ENCODE measurements at places on chromosomes 12 and 14.

GRCh38 chr14:81594012-81594411 lies 60.4 kb upstream of the SEL1L start:
- no peak for DNase-seq

- DNase-seq, result no peak
These were observed 186.3 kb downstream of the DACT1 start for GRCh38 chr14:58824106-58824505.

DNA sequence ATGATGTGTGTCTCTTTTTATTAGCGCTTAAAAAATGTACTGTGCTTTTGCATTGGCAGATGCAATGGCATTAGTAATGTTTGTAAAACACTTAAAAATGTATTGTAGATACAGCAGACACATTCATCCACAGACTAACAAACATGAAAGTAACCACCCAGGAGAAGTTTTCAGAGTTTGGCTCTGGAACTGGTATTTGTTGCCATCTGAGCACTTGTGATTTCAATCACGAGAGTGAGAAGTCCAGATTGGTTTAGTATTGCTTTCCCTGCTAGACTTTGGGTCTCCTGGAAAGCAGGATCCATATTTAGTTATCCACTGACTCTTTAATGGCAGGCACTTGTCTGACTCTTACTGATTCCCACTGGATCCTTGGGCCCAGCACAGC lies 13.2 kb downstream of the RASSF8 start:
- DNase-seq, result no peak

- DNase-seq, result no peak
These were observed 2.0 kb upstream of the STON2 start for GRCh38 chr14:81402123-81402495.

GRCh38 chr14:50928002-50928635 lies 16.2 kb downstream of the PYGL start:
- DNase-seq, result no peak

- DNase-seq, result no peak
These were observed 49.8 kb downstream of the LLPH start for GRCh38 chr12:66080791-66081190.

DNA sequence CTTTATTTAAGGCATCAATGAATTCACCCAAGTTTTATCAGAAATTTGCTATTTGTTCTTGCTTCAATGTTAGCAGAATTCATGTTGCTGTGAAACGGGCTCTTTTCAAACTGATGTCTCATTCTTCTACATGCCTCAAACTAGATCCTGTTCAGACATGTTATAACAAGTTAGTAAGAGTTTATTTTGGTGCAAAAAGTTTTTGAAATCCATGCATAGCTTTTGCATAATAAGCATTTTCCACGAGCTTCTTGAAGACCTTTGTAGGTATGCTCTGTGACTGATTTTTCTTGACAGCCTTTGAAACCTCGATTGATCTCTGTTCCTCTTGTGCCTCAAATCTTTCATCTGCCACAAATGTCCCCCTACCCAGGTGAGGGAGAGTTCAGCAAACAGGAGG lies 275.2 kb downstream of the FOXN3 start:
- DNase-seq, result no peak

- no peak for DNase-seq
These were observed 122.4 kb downstream of the TSPAN9 start for GRCh38 chr12:3199551-3200031.

- DNase-seq, result no peak
These were observed 239.3 kb downstream of the MED13L start for GRCh38 chr12:116037941-116038837.

DNA sequence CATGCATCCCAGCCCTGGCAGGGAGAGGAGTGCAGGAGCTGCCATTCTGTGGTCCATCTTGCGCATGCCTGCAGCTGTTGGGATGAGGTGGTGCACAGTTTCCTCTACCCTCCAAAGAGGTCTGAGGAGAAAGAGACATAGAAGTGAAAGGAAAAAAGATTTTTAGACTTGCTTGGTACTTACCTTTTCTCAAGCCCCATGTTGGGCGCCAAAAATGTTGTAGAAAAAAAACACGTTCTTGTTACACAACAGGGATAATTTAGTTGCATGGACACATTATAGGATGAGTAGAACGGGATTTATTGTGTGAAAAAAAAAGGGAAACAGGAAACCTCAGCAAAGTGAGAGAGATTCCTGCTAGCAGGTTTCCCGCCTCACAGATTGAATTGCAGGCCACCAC lies 244.4 kb upstream of the GARIN2 start:
- DNase-seq, result no peak

GRCh38 chr12:109880938-109881337 lies 597 bp upstream of the GLTP start:
- DNase-seq, result no peak

- DNase-seq, result no peak
These were observed 227.7 kb upstream of the TMEM260 start for GRCh38 chr14:56351861-56352260.

DNA sequence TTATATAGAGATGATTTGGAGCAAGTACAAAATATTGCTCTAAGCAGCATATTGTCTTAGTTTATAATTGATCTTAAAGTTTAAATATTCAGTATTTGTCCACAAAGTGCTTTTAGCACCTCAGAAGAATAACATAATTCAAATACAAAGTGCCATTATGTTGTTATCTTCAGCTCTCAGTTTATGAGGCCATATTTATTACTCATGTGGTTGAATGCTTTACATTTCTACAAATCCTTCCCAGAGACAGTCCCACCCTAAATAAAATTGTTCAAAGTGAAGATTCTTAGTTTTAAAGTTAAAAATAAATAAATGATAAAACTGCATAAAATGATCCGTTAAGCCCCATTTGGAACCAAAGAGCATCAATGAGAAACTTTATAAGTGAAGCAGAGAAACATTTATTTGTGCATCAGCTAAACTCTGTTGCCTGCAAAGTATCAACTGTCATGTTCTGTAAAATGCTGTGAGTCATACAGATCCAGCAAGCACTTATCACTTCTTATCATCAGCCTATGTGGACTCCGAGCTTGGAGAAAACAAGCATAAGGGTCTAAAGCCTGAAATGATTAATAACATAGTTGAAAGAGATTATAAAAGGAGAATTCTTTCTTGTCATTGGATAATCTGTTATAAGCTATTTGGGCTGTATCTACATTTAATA lies 218.9 kb downstream of the ADAMTS20 start:
- DNase-seq, result no peak

DNA sequence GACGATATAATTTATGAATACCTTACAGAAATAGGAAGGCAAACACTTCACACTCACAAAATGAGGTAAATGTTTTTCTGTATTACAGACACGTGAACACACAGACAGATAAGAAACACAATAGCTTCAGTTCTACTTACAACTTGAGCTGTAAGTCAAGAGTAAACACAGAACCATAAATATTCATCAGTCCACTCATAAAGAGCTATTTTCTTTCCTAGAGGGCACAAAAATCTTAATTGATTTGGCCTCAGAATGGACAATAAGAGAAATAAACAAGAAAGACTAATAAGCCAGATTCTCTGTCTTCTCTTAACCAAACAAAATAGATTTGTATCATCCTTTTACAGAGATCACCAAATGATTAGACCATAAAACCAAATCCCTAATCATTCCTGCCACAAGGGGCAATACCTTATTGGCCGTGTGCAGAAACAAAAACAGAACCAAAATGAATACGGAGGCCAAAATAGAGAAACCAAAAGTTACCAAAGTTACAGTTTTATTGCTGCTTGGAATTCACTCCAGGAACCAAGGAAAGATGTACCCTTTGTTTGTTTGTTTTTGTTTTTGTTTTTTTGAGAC lies 38.1 kb upstream of the GARIN2 start:
- no peak for DNase-seq

GRCh38 chr12:64232196-64232595 lies 10.1 kb upstream of the KICS2 start:
- no peak for DNase-seq

DNA sequence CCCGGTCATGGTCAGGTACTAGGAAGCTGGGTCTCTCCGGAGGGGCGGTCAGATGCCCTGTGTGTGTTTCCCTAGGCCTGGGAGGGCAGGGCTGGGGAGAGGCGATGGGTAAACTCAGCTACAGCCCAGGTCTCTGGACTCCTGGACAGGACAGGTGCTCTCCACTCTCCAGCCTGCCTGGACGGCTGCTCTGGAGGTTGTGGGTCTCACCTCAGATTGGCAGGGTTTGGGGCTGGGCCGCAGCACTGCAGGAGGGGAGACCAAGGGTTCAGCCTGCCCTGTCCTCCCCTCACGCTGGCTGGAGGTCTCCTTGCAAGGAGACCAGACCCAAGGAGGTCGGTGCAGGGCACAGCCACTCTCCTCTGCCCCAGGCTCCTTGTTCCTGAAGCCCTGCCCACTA lies 7.8 kb downstream of the KRT80 start:
- DNase-seq, result no peak

GRCh38 chr12:115438314-115438713 lies 754.3 kb upstream of the TBX3 start:
- DNase-seq, result no peak

DNA sequence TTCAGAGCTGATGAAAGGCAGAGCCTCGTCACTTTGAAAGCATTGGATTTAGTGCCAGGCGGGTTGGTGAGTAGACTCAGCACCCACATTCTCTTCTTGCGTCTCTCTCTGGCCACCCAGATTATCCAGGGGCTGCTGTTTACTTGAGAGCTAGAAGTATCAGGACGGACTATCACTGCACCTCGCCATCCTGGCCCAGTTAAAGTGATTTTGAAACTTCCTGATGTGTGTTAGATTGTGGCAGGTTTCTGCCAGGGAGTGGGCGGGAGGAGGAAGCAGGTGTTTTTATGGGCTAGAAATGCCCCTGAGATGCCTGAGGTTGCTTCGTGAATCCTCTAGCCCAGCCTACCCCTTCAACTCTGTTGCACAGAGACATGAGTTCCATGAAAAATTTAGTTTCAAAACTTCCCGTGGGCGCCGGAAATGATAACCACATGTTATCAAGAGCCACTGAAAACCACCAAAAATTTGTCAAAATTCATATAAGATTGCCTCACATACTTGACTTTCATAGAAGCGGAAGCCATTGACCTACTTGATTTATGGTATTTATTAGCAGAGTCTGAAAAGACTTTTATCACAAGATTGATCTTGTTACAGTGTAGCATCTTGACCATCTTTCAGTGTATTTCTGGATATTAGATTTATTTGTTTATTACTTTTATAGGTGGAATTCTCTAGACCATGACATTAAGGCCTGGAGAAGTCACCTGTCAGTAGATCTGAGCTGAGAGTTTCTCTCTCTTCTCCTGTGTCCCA lies 466.0 kb downstream of the RAD51B start:
- no peak for DNase-seq

- no peak for DNase-seq
These were observed 1.9 kb downstream of the CCDC184 start for GRCh38 chr12:48185181-48185919.

DNA sequence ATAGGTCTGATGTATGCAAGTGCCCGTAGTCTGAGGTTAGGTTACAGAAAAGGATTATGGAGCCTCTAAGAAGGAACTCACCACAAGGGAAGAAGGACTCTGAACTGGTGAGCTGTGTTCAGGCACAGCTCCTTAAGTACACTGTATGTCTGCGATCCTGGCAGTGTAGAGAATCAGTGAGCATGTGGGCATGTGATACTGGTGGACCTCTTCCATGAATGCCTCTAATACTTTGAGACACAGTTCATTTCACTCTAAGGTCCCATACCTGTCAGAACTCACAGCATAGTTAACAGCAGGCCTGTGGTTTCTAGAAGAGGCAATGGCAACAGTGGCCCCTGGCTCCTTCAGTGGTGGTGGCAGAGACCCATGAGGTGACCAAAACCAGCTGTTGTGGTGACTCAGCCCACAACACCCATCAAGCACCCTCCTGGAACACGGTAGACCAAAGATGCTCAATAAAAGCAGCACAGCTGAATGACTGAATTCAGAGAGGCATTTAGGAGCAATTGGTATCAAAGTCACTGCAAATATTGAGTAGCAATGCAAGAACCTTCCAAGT lies 6.9 kb upstream of the OR6J1 start:
- no peak for DNase-seq

DNA sequence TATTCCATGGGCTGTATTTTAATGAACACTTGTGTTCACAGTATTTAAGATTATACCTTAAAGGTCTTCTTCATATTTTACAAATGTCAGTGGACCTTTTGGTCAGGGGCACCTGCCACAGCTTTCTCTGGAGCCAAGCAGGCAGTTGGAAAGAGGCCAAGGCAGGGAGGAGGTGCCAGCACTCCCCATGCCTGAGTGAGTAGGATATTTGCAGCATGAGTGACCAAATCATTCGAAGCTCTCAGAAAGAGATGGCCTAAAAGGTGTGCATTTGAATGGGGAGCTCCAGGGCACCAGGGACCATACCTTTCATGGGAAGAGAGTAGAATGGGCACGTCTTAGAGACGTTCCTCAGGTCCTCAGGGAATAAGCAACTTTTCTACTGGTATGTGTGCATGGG lies 121.6 kb downstream of the GPR135 start:
- DNase-seq, result no peak

GRCh38 chr12:27583057-27583797 lies 59.2 kb downstream of the PPFIBP1 start:
- DNase-seq, result no peak

GRCh38 chr14:92512807-92513203 lies 776 bp upstream of the RIN3 start:
- no peak for DNase-seq

GRCh38 chr14:99268810-99269707 lies 2.9 kb downstream of the BCL11B start:
- DNase-seq, result no peak

- no peak for DNase-seq
These were observed 32.3 kb upstream of the DEGS2 start for GRCh38 chr14:100191584-100192249.

DNA sequence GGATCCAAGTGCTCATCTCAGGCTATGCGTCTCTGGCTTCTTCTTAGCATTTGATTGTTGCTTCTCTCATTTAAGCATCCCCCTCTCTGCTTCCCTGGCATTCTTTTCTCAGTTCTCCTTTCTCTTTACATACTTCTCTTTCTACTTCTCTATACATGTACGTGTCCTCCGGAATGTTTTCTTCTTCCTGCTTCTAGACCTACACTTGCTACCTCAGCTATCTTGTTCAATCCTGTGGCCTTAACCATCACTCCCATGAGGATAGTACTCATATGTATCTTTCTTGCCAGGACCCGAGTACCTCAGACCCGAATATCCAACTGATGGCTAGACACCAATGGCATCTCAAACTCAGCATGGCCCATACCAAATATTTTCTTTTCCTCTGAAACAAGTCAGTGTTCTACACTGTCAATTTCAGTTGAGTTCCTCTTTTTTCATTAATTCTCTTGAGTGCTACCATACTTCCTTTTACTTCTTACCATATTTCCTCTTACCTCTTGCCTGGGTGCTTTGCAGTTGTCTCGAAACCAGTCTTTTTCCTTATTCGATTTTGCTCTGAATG lies 115.1 kb upstream of the SLC38A2 start:
- no peak for DNase-seq

GRCh38 chr14:32217301-32217700 lies 14.2 kb upstream of the RNU6-8 start:
- DNase-seq, result no peak

DNA sequence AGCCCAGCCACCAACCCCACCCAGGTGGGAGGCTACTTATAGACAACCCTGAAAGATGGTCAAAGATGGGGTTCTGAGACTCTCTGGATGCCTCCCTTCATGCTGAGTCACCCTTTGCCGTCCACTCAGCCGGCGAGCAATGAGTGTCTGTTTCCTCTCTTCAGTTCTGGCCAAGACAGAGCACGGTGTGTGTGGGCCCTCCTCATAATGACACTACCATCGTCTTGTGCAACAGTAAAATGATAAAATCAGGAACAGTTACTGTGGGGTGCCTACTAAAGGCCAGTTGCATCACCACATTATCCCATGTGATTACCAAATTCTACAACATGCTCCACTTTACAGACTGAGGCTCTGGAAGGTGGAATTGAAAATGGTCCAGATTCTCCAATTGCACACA lies 7.0 kb upstream of the BDKRB1 start:
- no peak for DNase-seq

- no peak for DNase-seq
These were observed 199.0 kb upstream of the ATP2B1 start for GRCh38 chr12:89907659-89908058.
